ENCODE measurements at places on chromosomes 16 and 17.

DNA sequence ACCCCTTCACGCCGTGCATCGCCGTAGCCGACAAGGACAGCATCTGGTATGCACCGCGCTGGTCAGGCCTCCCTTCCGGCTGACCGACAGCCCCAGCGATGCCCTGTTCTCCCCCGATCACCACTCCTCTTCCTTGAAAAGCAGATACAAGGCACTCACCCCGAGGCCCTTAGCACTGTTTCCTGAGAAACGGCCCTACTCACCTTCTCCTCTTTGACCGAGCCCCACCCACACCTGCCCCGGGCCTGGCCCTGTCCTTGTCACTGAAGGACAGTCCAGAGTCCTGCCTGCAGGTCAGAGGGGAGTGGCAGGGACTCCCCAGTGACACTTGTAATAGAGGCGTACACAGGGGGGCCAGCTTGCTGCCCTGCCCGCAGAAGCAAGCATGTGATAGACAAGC lies 45.9 kb upstream of the CHMP6 start:
- no peak for DNase-seq

DNA sequence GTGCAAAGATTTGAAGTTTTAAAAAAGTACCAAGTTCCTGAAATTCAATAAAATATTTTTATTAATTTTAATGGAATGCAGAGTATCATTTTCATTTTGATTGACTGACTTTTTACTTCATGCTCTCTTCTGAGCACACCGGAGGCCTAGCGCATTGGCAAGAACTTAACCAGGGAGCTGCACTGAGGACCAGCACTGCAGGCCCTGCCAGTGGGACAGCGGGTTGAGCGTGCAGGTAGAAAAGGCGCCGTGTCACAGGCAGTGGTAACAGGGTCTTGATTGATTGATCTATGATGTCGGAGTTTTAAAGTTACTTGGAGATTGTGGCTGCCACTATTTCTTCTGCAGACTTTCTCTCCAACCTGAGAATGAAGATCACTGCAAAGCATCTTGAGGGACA lies 43.7 kb downstream of the WDR45B start:
- DNase-seq, result no peak

DNA sequence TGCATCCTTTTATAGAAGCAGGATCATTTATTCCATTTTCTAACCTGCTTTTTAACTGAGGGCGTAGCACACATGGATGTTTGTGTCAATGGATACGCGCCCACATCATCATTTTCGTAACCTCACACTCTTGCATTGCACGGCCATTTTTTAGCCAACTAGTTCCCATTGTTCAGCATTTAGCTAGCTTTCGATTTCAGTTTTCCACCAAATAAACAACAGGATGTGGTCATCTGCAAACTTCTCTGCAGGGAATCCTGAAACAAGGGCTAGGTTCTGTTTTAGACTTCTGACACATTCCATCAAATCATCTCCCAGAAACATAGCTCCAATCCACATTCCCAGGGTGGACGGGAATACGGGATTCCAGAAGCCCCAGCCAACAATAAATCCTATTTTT lies 6.4 kb downstream of the CYB561 start:
- no peak for DNase-seq

- no peak for DNase-seq
Observed at GRCh38 chr17:48527547-48527932, 3.3 kb downstream of the HOXB1 start.

DNA sequence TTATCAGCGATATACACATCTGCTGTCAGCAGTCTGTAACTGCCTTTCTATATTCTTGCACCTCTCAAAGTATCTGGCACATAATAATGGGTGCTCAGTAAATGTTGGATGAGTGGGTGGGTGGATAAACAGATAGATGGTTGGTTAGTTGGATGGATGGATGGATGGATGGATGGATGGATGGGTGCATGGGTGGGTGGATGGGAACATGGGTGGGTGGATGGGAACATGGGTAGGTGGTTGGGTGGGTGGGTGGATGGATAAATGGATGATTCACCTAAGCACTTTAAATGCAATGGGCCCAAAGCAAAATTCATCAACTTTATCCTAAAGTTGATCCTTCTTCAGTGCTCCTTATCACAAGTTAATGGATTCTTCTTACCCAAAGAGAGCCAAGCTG lies 48.6 kb downstream of the HELZ start:
- DNase-seq, result no peak

DNA sequence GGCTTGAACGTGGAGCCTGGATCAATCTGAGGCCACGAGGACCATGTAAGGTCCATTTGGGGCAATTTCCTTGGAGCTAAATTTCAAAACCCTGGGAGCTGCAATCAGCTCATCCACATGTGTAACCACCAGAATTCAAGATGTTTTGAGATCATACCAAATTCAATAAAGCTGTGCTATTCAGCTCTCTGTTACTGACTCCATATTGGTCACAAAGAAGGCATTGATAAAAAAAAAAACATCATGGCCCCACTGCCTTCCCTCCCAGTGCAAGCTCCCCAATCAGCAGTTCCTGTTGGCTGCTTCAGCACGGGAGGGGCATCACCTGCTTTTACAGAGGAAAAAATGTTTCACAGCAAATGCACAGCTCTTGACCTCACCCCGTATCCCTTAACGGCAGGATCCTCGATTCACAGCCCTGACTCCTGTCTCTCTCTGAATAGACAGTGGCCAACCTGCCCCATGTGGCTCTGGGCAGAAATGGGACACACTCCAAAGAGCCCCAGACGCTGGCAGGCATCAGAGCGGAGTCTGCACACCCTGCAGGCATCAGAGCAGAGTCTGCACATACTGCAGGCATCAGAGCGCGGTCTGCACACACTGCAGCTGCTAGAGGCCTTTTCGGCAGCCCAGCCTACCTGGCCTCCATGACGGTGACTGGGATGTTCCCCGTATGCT lies 37.1 kb downstream of the FANCA start:
- DNase-seq, result no peak

DNA sequence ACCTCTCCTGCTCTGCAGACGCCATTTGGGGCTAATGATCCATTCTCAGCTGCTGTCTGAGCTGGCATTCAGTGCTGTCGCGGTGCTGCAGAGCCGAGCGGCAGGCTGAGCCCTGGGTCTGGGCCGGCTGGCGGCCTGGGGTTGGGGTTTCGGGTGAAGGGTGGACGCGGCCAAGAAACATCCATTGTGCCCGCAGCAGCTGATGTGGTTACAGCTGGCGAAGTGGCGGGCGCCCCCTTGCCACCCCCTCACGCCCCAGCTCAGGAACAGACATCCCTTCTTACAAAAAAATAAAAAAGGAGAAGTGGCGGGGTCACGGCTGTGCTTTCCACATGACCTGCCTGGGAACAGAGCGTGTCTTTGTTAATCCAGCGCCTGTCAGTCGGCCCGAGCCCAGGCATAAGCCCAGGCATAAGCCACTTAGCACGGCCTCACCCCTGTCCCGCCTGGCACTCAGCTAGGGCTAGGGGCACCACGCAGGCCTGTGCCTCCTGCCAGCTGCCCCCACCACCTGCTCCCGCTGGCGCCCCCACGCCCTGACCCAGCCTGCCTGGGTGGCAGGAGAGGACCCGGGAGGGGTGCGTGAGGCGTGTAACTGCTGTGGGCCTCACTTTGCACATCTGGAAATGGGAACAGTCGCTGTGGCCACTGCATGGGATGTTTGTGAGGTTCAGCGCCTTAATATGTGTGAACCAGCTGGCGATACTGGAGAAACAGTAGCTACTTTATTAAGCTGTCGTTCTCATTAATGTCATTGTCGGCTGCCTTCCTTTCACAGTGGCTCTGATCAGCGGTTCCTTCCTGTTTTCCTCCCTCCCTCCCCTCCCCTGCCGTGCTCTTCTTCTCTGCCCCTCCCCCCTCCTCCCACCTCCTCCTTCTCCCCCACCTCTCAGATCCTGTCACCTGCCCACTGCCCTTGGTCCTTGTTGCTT lies 197.7 kb upstream of the CIBAR2 start:
- no peak for DNase-seq

- no peak for DNase-seq
Observed at GRCh38 chr17:73554498-73554897, 89.7 kb downstream of the SDK2 start.

- no peak for DNase-seq
Observed at GRCh38 chr16:28863929-28864793, 518 bp downstream of the SH2B1 start.

DNA sequence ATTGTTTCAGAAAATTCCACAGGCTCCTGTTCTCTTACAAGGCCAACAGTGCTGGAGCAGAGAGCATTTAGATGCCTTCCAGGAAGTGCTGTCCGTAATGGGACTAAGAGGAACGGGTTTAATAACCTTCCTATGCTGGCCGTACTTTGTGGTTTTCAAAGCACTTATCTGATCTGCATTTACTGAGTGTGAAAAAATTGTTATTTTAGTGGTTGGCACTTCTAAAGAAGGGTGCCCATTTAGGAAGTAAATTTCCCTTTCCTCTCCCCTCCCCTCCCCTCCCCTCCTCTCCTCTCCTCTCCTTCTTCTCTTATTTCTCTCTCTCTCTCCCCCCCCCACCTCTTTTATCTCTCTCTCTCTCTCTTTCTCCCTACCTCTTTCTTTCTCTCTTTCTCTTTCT lies 72.0 kb upstream of the DNAJA2 start:
- DNase-seq, result no peak

DNA sequence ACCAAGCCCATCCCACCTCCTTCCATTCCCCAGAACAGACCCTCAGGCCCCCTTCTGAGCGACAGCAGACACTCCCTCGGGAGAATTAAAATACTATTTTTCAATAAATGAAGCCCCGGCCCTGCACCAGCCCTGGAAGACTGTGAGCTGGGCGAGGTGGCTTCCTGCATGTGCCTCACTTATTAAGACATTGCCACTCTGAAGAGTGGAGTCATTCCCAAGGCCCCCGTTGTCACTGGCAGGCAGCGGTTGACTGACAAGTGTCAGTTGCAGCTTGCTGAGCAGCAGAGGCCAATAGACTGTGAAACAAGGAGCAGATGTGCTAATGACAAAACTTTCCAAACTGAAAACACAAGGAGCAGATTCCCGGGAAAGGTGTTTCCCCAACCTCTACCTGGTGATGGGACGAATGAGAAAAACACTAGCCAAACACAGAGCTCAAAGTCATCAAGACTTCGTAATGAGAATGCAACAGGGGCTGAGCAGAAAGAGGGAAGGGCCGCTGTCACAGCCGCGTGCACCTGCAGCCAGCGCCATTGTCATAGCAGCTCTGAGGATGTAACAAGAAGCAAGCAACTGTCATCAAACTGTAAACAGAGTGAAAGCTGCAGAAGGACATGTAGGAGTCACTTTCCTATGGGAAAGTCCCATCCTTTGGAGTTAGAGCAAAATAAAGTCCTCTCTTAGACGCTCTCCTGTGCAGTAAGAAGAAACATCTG lies 232.1 kb downstream of the C16orf78 start:
- DNase-seq, result no peak

DNA sequence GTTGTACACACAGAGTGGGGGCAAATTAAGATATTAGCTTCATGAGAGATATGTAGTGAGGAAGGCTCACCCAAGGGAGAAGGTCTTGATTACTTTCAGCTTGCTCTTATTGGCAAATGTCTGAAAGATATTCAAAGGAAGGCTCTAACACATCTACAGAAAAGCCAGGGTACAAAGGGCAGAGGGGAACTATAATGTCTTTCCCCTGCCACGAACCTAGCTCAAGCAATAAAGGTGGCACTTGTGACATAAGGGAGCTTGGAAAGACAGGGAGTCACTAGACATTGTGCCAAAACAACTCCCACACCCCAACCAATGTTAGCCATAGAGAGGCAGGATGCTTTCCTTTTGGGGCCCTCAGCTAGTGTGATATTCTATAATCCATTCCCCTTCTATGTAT lies 52.2 kb upstream of the SOX9 start:
- DNase-seq, result no peak

DNA sequence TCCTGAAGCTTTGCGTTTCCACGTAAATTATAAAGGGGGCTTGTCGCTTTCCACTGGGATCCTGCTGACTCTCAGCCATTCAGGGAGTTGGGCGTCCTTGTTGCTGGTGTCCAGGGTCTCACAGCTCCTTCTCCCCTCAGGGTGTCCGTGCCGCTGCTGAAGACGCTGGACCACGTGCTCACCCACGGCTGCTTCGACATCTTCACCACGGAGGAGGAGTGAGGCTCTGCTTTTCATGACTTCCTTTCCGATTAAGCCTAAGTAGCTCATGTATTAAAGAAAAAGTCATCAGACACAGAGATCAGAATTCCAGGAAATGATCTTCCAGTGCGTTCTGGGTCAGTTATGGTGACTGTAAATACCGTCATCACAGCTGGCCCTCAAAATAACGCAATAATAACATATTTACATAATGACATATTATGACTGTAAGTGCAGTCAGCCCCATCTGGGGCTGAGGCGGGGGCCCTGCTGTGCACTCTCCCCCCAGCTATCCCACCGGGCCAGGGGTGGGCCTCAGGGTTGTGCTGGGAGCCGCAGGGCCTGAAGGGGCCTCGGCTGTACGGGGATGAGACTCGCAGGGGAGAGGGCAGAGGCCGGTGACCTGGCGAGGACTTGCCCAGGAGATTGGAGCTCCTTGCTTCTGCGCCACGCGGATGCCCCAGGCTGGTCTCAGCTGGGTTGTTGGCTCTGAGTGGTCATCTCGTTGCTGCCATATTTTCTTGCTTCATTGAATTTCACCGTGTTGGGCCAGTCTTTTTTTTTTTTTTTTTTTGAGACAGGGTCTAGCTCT lies 92.9 kb upstream of the ZNF750 start:
- DNase-seq, result no peak

DNA sequence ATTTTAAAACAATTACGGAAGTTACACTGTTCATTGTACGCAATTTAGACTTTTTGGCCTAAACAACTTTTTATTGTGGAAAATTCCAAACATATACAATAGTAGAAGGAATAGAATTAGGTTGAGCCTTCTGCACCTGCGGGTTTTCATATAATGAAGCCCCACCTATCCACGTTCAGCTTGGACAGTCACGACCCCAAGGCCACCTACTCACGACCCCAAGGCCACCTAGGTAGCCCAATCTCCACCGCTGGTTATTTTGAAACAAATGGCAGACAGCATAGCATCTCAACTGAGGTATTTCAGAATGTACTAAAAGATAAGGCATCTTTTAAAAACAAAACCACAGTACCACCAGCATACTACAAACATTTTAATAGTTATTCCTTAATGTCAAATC lies 631 bp downstream of the NLRC5 start:
- no peak for DNase-seq

GRCh38 chr16:369866-370436 lies 387 bp downstream of the MRPL28 start:
- no peak for DNase-seq

DNA sequence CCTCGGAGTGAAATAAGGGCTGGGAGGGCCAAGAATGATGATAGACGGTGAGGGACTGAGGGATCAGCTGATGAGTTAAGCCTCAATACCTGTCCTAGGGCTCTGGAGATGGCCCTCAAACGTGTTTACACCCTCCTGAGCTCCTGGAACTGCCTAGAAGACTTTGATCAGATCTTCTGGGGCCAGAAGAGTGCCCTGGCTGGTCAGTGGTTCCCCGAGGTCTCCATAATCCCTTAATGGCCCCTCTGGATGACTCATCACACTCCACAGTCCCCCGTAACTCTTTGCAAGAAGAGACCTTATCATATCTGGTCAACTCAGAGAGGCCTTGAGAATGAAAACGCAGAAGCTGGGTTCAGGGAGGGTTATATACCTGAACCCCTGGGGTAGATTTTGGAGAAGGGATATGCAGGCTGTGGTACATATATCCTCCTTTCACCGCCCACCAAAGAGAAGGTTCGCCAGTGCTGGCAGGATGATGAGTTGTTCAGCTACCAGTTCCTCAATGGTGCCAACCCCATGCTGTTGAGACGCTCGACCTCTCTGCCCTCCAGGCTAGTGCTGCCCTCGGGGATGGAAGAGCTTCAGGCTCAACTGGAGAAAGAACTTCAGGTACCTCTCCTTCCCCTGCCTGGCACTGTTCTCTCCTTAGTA lies 3.1 kb downstream of the ALOX12 start:
- DNase-seq, result no peak

GRCh38 chr17:5203178-5203907 lies 11.7 kb upstream of the ZNF594 start:
- DNase-seq, result no peak

All from NCI-H1048 (cell line).